ENCODE measurements at places on chromosomes 16 and 17.
A peak's percentile ranks its signal among the peaks of the same experiment; 100 is the strongest.

GRCh38 chr17:48645639-48646182 lies 19.6 kb upstream of the HOXB9 start:
- DNase-seq = no peak

DNA sequence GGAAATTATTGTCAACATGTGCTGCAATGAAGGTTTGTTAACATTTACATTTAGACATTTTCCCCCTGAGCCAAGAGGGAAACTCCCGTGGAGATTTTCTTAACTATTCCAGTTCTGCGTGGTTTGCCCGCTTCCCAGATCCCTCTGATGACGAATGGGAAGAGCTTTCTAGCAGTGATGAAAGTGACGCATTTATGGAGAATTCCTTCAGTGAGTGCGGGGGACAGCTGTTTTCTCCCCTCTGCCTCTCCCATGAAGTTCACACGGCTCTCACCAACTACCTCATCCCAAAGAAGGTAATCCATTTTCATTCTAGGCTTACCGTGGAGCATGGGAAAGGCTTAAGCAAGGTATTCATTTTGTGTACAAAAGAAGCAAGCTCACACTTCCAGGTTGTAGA lies 18.2 kb downstream of the HEATR3 start:
- DNase-seq = no peak

- no peak for DNase-seq
Measured at GRCh38 chr16:48365025-48365600, 20.1 kb downstream of the SIAH1 start.

DNA sequence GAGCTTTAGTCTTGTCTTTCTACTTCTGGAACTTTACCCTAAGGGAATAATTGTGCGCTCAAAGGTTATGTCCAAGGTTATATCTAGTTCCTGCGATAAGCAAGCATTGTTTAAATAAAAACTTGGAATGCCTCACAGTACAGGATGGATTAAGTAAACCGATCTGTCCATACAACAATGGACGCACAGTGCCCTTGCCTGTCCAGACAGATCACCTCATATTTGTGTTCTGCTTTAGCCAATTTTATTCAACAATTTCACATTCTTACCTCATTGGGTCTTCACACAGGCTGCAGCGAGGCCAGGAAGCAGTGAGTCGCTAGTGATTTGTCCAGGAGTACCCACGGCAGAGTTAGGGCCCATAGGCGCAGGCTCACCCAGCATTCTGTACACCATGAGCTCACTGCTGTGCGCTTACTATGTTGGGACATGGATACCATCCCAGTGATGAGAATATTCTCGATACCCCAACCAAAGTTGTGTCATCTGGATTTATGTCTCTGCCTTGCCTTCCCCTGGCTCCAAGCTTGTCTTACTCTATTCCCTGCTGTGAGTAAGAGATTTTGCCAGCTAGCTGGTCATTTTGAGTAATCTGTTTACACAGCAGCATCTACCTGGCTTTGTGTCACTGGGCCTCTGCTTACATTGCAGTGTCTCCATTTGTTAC lies 39.8 kb downstream of the USP43 start:
- peak; percentile 32 for DNase-seq

- no peak for DNase-seq
Measured at GRCh38 chr16:57179215-57179828, 6.5 kb downstream of the PSME3IP1 start.

GRCh38 chr16:75260851-75261589 lies 9.6 kb upstream of the BCAR1 start:
- DNase-seq = no peak

DNA sequence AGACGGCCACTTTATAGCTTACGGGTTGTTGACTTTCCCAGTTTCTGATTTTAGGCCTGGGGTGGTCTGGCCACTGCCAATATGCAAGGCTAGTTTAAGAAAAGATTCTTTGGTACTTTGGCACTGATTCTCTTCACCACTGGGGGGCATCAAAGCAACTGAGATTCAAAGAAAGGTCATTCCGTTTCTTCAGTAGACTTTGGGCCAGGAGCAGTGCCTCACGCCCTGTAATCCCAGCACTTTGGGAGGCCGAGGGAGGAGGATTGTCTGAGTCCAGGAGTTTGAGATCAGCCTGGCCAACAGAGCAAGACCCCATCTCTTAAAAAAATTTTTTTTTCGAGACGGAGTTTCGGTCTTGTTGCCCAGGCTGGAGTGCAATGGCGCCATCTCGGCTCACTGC lies 53.0 kb downstream of the RPA1 start:
- no peak for DNase-seq

DNA sequence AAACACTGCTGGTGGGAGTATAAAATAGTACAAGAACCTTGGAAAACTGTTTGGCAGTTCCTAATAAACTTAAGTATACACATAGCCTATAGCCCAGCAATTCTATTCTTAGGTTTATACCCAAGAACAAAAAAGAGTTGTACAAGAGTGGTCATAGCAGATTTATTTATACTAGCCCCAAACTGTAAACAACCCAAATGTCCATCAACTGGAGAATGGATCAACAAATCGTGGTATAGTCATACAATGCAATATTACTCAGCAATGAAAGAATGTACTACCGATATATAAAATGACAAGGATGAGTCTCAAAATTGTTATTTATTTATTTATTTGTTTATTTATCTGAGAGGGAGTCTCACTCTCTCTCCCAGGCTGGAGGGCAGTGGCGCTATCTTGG lies 23.1 kb downstream of the GNGT2 start:
- DNase-seq = no peak

- DNase-seq = no peak
Measured at GRCh38 chr16:8915722-8916301, 33.7 kb downstream of the LITAFD start.

GRCh38 chr16:71287911-71288310 lies 1.3 kb downstream of the CMTR2 start:
- no peak for DNase-seq

DNA sequence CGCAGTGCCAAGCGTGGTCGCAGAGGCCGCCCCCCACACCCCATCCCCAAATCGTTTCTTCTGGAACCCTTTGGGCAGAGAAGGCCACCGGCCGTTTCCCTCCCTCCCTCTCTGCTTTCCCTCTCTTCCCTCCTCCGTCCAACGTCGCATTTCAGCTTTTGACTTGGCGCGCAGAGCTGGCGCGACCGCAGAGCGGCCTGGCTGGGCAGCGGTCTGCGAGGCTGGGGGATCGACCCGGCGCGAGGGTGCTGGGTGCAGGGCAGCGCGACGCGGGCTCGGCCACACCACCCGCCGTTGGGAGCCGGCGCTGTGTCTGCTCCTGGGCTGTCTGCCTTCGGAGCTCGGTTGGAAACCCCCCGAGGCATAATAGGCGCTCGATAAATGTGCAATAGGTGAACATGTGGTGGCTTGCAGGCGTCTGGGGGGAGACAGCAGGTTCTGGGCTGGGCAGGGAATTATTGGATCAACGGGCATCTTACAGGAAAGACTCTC lies 2.8 kb upstream of the NTN3 start:
- DNase-seq = no peak

DNA sequence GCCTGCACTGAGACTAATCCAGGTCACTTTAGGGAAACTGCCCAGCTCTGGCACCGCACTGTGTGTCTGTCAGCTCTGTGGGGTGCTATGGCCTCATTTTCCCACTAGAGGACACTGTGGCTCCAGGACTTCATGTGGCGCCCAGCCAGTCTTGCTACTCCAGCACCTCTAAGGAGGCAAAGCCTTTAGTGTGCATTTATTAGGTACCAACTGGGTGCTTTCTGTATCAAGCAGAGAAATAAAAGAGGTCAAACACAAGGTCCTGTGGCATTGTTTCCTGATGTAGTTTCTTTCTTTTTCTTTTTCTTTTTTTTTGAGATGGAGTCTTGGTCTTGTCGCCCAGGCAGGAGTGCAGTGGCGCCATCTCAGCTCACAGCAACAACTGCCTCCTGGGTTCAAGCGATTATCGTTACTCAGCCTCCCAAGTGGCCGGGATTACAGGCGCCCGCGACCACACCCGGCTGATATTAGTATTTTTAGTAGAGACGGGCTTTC lies 12.5 kb upstream of the RHBDL3 start:
- peak; percentile 69 for DNase-seq

DNA sequence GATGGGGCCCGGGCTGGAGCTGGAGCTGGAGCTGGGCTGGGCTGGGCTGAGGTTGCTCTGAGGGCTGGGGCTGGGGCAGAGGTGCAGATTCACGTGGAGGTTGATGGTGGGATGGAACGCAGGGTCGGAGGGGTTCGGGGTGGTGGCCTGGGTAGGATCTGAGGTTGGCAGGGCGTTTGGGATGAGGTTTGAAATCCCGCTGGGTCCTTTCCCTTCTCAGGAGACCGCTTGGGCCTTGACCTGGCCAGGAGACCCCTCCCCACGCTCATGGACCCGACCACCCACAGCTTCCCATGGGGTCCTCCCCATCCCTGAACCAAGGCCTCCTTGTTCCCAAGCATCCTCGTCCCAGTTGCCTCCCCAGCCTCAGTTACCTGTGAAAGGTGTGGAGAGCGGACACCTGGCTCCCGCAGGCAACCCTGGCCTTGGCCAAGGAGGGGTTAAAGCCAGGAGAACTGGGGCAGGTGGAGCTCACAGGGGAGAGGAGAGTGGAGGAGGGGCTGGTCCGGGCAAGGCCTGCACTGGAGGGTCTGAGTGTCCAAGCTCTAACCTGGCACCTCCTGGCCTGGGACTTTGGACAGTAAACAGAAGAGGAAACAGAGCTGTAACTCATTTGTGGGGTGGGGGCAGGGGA lies at the start of gene ASGR2:
Gene ASGR2 (minus strand): TSS at position 582 of the 634 bp plus-strand sequence. CDS start 582 bp downstream, outside the sequence.
- no peak for DNase-seq

DNA sequence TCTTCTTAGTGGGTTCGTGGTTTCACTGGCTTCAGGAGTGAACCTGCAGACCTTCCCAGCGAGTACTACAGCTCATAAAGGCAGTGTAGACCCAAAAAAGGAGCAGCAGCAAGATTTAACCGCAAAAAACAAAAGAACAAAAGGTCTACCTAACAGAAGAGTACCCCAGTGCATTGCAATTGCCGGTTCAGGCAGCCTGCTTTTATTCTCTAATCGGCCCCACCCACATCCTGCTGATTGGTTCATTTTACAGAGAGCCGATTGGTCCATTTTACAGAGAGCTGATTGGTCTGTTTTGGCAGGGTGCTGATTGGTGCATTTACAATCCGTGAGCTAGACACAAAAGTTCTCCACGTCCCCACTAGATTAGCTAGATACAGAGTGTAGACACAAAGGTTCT lies 2.0 kb upstream of the ARRB2 start:
- DNase-seq = peak; percentile 17

- DNase-seq = peak; percentile 30
Measured at GRCh38 chr17:83079352-83079747, at the start of gene METRNL. Gene METRNL, plus strand, starts transcription at chr17:83079609. Its CDS starts 207 bp downstream, at chr17:83079816.

- no peak for DNase-seq
Measured at GRCh38 chr17:76379275-76379641, 5.2 kb upstream of the SPHK1 start.

GRCh38 chr17:705011-705410 lies 9.6 kb downstream of the VPS53 start:
- no peak for DNase-seq

- no peak for DNase-seq
Measured at GRCh38 chr16:79845734-79846135, 245.2 kb upstream of the MAF start.

- DNase-seq = no peak
Measured at GRCh38 chr17:27319541-27320221, 25.8 kb downstream of the WSB1 start.

- DNase-seq = no peak
Measured at GRCh38 chr16:52727441-52727840, 180.5 kb upstream of the TOX3 start.

GRCh38 chr17:73974536-73974935 lies 228.9 kb upstream of the RPL38 start:
- DNase-seq = no peak

- DNase-seq = no peak
Measured at GRCh38 chr17:3852561-3852960, 6.5 kb upstream of the NCBP3 start.

- no peak for DNase-seq
Measured at GRCh38 chr17:32992321-32993033, 830 bp downstream of the SPACA3 start.

DNA sequence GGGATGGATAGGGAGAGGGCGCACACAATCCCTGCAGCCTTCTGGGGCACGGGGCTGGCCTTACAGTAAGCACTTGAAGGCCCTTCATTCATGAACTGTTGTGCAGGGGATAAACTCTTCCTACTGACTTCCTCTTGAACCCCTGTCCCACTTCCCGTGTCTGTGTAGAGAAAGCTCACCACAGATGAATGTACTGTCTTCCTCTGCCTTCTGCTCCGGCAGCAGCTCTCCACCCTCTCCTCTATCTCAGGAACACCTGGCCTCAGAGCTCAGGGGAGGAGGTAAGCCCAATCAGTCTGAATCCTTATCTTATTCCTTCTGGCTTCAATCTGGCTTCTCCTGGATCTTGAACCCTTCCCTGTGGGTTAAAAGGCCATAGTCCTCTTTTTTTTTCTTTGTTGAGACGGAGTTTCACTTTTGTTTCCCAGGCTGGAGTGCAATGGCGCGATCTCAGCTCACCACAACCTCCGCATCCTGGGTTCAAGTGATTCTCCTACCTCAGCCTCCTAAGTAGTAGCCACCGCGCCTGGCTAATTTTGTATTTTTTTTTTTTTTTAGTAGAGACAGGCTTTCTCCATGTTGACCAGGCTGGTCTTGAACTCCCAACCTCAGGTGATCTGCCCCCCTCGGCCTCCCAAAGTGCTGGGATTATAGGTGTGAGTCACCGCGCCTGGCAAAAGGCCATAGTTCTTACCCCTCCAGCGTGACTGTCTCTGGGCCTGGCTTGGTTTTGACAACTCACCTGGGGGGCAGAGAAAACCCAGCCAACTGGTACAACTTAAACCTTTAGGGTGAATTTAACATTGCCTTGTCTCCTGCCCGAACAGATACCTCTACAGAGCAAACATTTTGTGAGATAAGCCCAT lies 7.2 kb upstream of the SLC52A1 start:
- no peak for DNase-seq

DNA sequence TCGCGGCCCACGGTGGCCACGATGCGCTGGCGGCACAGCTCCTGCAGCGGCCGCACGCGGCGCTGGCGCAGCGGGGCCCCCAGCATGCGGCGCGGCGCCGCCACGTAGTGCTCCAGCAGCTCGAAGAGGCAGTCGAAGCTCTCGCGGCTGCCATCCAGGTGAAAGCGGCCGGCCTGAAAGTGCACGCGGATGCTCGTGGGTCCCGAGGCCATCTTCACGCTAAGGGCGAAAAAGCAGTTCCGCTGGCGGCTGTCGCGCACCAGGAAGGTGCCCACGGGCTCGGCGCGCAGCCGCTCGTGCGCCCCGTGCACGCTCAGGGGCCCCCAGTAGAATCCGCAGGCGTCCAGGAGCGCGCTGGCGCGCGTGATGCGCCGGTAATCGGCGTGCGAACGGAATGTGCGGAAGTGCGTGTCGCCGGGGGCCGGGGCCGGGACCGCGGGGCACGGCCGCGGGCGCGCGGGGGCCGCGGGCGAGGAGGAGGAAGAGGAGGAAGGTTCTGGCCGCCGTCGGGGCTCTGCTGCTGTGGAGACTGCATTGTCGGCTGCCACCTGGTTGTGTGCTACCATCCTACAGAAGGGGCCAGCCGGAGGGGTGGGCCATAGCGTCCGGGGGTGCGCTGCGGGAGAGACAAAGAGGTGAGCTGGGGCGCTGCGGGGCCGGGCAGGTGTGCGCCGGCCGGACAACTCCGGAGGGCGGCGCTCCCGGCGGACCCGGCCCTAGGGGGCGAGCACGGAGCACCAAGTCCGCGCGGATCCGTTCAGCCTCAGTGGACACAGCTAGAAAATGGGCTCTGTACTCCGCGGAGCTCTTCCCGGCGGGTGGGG lies 879 bp downstream of the SOCS1 start:
- no peak for DNase-seq

GRCh38 chr16:89089120-89089519 lies 4.5 kb upstream of the ACSF3 start:
- no peak for DNase-seq
